ENCODE measurements at places on chromosomes 4 and X.

DNA sequence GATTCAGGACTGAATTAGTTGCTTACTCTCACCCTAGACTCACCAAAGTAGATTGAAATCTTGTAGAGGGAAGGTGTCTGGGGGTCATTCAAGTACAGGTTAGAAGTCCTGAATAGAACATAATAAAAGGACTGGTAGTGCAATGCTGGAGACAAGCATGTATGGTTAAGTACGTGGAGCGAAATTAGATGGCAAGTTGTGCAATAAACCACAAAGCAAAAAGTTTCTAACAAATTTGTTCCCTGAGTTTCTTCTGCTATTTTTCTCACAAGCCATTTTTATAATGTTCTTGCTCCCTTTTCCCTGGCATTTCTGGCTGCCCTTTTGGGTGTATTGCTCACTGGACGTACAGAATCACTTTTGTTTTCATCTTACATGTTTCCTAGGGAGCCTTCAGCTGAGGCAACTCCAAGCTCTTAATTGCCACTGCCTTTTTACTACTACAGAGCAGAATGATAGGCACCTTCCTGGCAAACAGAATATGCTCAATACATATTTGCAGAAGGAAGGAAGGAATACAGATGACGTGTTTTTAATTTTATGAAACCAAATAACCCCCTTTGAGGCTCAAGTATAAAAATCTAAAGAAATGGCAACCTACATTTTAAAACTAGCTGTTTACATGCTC lies 23.4 kb downstream of the LANCL3 start:
- H3K4me3 ChIP-seq = no peak overlapping the region
- no peaks in the 10 kb centered on the region for H3K36me3 ChIP-seq
- DNase-seq = no peak
- H3K27me3 ChIP-seq = no peaks in the 10 kb centered on the region
- peaks cover 3% of the 10 kb centered on the region for H3K4me1 ChIP-seq

DNA sequence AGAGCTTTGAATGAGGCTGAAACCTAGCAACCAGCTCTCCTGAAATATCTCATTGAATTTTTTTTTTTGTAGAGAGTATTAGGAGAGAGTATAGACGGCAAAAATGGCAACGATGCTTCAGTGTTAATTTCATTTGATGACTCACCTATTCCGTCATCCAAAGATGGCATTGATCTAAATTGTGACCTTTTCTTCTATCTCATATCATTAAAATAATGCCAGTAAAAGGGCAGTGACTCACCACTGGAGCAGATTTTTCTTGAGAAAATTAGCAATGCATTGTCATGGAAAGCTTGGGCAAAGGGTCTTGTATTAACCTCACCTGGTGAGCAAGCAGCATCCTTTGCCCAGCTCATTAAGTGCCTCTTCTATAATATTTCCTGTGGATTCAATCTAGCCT lies 19.6 kb downstream of the VMA21 start:
- H3K4me1 ChIP-seq = no peaks in the 10 kb centered on the region
- no peak overlapping the region for H3K4me3 ChIP-seq

- no peak overlapping the region for H3K27ac ChIP-seq
- peaks cover 16% of the 10 kb centered on the region for H3K27me3 ChIP-seq
- no peaks in the 10 kb centered on the region for H3K36me3 ChIP-seq
- H3K4me1 ChIP-seq = no peaks in the 10 kb centered on the region
Measured at GRCh38 chrX:136386826-136387225, 86.1 kb downstream of the ADGRG4 start.

GRCh38 chr4:88759039-88759894 lies 61.6 kb upstream of the NAP1L5 start:
- H3K4me1 ChIP-seq = peaks cover 12% of the 10 kb centered on the region
- H3K27ac ChIP-seq = no peak overlapping the region
- H3K36me3 ChIP-seq = no peaks in the 10 kb centered on the region

- no peak overlapping the region for H3K4me3 ChIP-seq
- H3K27ac ChIP-seq = no peak overlapping the region
- DNase-seq = no peak
- H3K36me3 ChIP-seq = no peaks in the 10 kb centered on the region
- no peaks in the 10 kb centered on the region for H3K27me3 ChIP-seq
- no peaks in the 10 kb centered on the region for H3K4me1 ChIP-seq
Measured at GRCh38 chr4:5749568-5749967, 38.6 kb downstream of the EVC start.

DNA sequence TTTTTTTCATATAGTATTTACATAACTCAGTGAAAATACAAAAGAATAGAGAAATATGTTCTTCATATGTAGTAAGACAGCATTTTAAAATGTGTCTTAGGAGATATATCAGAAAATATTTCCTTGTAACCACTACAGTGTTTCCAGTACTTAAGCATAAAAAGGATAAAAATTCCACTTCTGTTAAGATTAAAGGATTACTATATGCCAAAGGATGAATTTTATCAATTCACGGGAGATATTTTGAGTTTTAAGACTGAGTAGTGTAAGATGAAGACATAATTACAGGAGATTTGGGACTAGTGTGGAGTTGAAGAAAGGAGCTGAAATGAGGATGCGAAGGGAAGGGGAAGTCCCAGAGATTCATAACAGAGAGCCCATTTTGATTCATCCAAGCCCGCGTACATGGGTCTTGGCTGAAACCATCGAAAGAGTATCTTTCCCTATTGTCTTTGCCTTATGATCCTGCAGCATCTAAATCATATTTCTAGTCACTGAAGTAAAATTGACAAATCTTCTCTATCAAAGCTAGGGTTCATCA lies 58.7 kb downstream of the MAD2L1 start:
- no peaks in the 10 kb centered on the region for H3K4me1 ChIP-seq
- no peak overlapping the region for H3K4me3 ChIP-seq
- DNase-seq = no peak
- peaks cover 12% of the 10 kb centered on the region for H3K27me3 ChIP-seq
- no peaks in the 10 kb centered on the region for H3K36me3 ChIP-seq
- H3K27ac ChIP-seq = no peak overlapping the region

DNA sequence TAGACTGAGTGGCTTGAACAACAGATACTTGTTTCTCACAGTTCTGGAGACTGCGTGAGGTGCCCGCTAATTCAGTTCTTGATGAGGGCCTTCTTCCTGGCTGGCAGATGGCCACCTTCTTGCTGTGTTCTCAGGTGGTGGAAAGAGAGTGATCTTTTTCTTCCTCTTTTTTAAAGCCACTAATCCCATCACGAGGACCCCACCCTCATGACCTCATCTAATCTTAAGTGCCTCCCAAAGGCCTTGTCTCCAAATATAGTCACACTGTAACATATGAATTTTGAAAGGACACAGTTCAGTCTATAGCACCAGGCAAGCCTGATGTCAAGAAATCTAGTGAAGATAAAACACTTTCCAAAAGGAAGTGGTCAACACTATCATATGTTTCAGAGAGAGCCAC lies 12.4 kb downstream of the VAMP7 start:
- H3K4me1 ChIP-seq = peaks cover 16% of the 10 kb centered on the region
- peaks cover 45% of the 10 kb centered on the region for H3K36me3 ChIP-seq
- no peak overlapping the region for H3K4me3 ChIP-seq
- H3K27ac ChIP-seq = no peak overlapping the region
- DNase-seq = no peak
- H3K27me3 ChIP-seq = no peaks in the 10 kb centered on the region

- no peak overlapping the region for H3K27ac ChIP-seq
- H3K27me3 ChIP-seq = no peaks in the 10 kb centered on the region
- DNase-seq = no peak
- no peak overlapping the region for H3K4me3 ChIP-seq
Measured at GRCh38 chr4:182862141-182862875, 54.9 kb downstream of the DCTD start.

GRCh38 chr4:36747277-36748129 lies 466.1 kb downstream of the DTHD1 start:
- no peak overlapping the region for H3K27ac ChIP-seq
- no peak overlapping the region for H3K4me3 ChIP-seq
- no peaks in the 10 kb centered on the region for H3K27me3 ChIP-seq
- DNase-seq = no peak

DNA sequence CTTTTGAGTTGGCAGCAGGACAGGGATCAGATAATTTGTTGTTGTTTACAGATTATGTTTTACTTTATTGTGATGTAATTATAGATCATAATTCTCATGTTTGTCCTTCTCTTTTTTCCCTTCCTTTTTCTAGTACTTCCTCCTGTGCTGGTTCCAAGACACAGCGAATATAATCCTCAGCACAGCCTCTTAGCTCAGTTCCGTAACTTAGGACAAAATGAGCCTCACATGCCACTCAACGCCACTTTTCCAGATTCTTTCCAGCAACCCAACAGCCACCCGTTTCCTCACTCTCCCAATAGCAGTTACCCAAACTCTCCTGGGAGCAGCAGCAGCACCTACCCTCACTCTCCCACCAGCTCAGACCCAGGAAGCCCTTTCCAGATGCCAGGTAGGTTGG lies 58.0 kb downstream of the SMAD1 start:
- peaks cover 47% of the 10 kb centered on the region for H3K27me3 ChIP-seq
- no peak for DNase-seq
- no peak overlapping the region for H3K4me3 ChIP-seq
- H3K4me1 ChIP-seq = no peaks in the 10 kb centered on the region

DNA sequence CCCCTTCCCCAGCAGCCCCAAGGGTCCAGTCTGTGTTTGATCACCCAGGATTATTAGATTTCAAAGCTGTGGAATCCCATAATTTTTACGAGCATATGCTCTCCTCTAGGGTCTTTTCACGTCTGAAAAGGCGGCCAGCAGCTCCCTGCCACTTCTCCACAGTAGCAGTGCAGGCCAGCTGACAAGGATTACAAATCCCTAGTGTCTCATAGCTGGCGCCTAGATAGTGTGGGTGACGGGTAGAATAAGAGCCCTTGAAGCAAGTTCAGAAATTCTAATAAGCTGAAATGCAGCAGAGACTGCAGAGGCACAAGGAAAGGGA lies 79.4 kb downstream of the RLIM start:
- DNase-seq = no peak
- H3K27ac ChIP-seq = peak overlapping the region; percentile 84
- peaks cover 25% of the 10 kb centered on the region for H3K4me1 ChIP-seq
- H3K27me3 ChIP-seq = no peaks in the 10 kb centered on the region
- H3K4me3 ChIP-seq = no peak overlapping the region

DNA sequence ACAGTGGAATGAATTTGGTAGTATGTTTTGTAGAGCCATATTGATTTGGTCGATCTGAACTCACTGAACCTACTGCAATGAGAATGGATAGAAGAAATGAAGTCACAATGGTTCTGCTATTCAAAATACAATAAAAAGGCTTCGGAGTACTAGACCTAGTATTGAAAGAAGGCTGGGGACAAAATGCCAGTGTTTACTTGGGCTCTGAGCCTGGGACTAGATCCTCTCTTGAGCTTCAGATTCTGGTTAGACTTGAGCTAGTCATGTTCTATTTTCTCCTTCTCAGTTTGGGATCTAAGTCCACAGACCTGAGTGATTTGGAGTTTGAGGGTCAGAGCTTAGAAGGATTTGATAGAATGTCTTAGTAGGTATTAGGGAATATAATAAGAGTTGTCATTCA lies 9.9 kb downstream of the INTS12 start:
- peaks cover 5% of the 10 kb centered on the region for H3K4me1 ChIP-seq
- H3K27ac ChIP-seq = no peak overlapping the region
- DNase-seq = no peak
- peaks cover 33% of the 10 kb centered on the region for H3K36me3 ChIP-seq
- H3K4me3 ChIP-seq = no peak overlapping the region
- no peaks in the 10 kb centered on the region for H3K27me3 ChIP-seq

GRCh38 chrX:68853665-68854251 lies 24.9 kb downstream of the EFNB1 start:
- DNase-seq = no peak
- H3K36me3 ChIP-seq = no peaks in the 10 kb centered on the region
- H3K27ac ChIP-seq = no peak overlapping the region
- H3K4me3 ChIP-seq = no peak overlapping the region
- H3K27me3 ChIP-seq = no peaks in the 10 kb centered on the region

GRCh38 chrX:100672966-100673365 lies 29.0 kb downstream of the SRPX2 start:
- no peak overlapping the region for H3K4me3 ChIP-seq
- DNase-seq = no peak
- H3K4me1 ChIP-seq = no peaks in the 10 kb centered on the region
- peaks cover 2% of the 10 kb centered on the region for H3K27me3 ChIP-seq

DNA sequence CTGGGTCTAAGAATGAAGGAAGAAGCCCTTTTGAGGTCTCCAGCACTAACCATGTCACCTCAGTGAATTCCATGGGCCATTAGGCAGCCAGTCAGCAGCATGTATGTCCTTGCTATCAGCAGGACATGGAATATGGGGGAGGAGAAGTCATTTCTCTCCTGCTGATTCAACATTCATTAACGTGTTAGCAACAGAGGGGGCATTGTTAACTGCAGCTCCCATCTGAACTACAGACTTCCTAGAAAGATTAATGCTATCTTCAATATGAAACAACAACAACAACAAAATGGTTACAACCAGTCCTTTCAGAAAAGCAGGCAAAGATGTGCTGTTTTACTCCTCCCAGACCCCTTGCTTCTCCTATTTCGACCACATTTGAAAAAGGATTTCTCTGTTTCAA lies 120.4 kb upstream of the SLC34A2 start:
- DNase-seq = no peak
- H3K27ac ChIP-seq = no peak overlapping the region
- no peak overlapping the region for H3K4me3 ChIP-seq
- peaks cover 2% of the 10 kb centered on the region for H3K4me1 ChIP-seq
- no peaks in the 10 kb centered on the region for H3K27me3 ChIP-seq

- H3K4me3 ChIP-seq = no peak overlapping the region
- no peaks in the 10 kb centered on the region for H3K36me3 ChIP-seq
- H3K27me3 ChIP-seq = no peaks in the 10 kb centered on the region
- no peak overlapping the region for H3K27ac ChIP-seq
- H3K4me1 ChIP-seq = no peaks in the 10 kb centered on the region
Measured at GRCh38 chr4:37157476-37158167, 86.9 kb upstream of the NWD2 start.

GRCh38 chrX:123184219-123184865 lies at the start of gene GRIA3:
Gene GRIA3 (plus strand): TSS chrX:123184278. CDS start chrX:123184536, 258 bp downstream.
- no peak for DNase-seq
- H3K4me3 ChIP-seq = no peak within 1 kb of the TSS
- peaks cover 26% of the 10 kb centered on the region for H3K27me3 ChIP-seq
- no peak within 1 kb of the TSS for H3K27ac ChIP-seq

DNA sequence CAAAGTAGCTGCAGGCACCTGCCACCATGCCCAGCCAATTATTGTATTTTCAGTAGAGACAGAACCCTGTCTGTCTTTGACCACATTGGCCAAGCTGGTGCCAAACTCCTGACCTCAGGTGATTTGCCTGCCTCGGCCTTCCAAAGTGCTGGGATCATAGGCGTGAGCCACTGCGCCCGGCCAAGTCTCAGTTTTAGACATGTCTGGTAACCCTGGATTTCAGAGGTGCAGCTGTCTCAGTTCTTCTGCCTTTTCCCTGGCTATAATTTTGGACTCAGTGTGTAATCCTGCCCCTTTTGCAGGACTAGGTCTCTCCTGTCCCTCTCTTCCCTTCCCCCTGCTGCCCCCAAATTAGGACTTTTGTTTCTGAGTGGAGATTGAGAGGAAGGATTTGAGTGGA lies 46.6 kb downstream of the FAM193A start:
- no peaks in the 10 kb centered on the region for H3K27me3 ChIP-seq
- no peak overlapping the region for H3K4me3 ChIP-seq
- peaks cover 15% of the 10 kb centered on the region for H3K36me3 ChIP-seq
- H3K27ac ChIP-seq = no peak overlapping the region
- no peak for DNase-seq
- H3K4me1 ChIP-seq = peaks cover 10% of the 10 kb centered on the region

- H3K27me3 ChIP-seq = no peaks in the 10 kb centered on the region
- no peaks in the 10 kb centered on the region for H3K4me1 ChIP-seq
- DNase-seq = no peak
- no peak overlapping the region for H3K27ac ChIP-seq
- no peaks in the 10 kb centered on the region for H3K36me3 ChIP-seq
Measured at GRCh38 chrX:133323431-133323830, 91.9 kb downstream of the GPC4 start.

Measured in activated CD8-positive, alpha-beta memory T cell treated with anti-CD3 and anti-CD28 coated beads, Interleukin-2, amount 10 ng/mL, durations not matched to agents 7 days and 5 days (primary cell).